T-helper 9 cell (primary cell): ENCODE measurements at places on chromosomes 3 and 15.

DNA sequence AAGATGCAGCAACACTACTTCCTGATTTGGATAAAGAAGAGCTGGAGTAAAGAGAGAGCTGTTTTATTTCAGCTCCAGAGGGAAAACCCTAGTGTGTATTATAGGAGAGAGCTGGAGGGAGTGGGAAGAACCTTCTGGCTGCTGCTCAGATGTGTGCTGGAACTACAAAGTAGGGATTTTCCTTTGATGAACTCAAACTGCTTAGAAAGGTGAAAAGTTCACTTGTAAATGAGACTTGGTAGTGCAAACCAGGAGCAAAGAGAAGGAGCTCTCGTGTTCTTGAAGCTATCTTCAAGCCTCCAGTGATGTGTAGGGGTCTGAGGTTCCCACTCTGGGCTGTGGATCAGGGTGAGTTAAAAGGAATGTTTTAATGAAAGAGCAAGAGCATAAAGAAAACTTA, 110.4 kb downstream of the EDEM1 start:
- no peak for DNase-seq

GRCh38 chr15:32851572-32851971, 133.8 kb downstream of the GREM1 start:
- DNase-seq, result no peak

DNA sequence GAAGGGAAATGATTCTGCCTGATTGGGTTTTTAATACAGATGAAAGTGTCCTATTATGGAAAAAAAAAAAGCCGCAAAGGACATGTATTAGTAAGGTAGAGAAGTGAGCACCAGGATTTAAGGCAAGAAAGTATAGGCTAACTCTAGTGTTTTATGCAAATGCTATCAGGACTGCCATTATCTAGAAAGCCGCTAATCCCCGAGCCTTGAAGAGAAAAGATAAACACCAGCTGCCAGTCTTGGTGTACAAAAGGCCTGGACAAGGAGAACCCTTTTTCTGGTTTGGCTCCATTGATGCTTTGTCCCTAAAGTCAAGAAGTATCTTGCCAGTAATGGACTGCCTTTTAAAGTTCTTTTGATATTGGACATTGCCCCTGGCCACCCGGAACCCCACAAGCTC, 8.6 kb upstream of the TRIM59 start:
- no peak for DNase-seq

DNA sequence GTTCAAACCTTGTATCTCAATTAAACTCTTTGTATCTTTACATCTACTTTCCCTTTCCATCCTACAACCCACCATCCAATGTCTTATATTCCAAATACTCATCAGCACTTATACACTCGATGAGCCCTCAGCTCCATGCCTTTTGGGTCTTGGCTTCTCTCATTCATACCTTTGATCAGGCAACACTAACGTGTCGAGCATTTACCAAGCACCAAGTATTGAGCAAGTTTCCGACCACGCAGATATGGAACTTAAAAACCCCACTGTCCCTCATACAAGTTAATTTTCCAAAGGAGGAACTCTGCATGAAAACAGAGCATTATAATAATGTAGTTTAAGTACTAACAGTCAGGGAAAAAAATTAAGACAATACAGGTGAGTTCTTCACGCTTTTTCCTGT, 102.8 kb downstream of the IL1RAP start:
- DNase-seq, result no peak

GRCh38 chr15:59699810-59700431, 10.8 kb upstream of the BNIP2 start:
- DNase-seq, result no peak

DNA sequence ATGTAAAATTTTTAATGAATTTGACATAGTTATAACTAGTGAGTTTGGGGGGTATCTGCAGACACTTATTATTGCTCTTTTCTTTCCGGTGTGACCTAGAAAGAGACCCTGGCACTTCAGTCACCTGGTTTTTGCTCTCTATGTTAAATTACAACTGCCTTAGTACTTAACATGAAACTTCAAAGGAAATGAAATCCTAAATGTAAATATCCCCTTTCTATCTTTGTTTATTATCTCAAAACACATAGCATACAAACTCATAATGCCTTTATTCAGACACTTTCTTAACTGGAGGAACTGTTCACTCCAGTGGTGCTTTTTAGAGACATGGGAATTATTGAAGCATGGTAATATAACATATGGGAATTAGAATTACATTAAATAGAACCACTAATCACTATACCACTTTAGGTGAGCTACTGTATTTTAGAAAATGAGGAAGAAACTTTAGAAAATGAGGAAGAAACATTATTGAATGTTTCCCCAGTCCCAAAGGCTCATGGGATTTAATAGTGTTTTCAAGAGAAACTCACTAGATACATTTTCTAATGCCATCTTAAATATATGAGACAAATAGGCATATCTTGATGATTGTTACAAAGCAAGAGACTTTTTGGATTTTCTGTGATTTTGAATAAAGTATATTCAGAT, 119.5 kb upstream of the MLF1 start:
- DNase-seq, result no peak

GRCh38 chr3:142088522-142088921, 60.8 kb downstream of the TFDP2 start:
- DNase-seq, result no peak

DNA sequence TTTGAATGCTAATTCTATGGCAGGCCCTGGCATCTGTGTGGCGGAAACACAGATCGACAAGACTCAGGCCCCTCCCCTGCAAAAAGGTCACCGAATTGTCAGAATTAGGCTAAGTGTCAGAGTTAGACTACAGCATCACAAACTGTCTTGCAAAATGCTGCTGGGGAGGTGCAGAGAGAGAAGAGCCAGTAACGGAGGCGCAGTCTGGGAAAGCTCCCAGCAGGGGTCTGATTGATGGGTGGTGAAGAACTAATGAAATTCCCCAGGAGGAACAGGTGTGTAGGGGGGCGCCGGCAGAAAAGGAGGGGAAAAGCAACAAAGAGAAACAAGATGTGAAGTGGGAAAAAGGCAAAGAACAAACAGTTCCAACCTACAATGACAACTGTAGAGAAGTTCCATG, 72.7 kb upstream of the TAMM41 start:
- DNase-seq, result no peak
